ENCODE measurements at places on chromosomes 11 and 22.

- no peak for DNase-seq
Observed at GRCh38 chr11:119520400-119520799, 97.4 kb upstream of the THY1 start.

DNA sequence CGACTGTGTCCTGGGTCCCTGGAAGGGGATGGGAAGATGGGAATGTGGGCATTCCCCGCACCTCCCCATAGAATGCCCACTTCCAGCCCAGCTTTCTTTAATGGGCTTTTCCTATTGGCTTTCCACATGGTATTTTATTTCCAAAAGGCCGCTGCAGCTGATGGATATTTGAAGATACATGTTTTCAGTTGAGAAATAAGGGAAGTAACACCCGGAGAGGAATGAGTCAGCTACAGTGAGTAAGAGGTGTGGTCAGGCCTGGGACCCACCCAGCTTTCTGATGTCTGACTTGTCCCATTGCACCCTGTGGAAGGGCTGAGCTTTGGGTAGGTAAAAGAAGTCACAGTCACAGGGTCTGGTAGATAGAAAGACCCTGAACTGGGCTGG lies 476.9 kb downstream of the MIAT start:
- DNase-seq = no peak

GRCh38 chr22:28247667-28248363 lies 328.8 kb upstream of the PITPNB start:
- no peak for DNase-seq

- no peak for DNase-seq
Observed at GRCh38 chr22:50115693-50116092, 25.9 kb downstream of the MOV10L1 start.

- no peak for DNase-seq
Observed at GRCh38 chr22:31870890-31871289, 73.4 kb upstream of the YWHAH start.

DNA sequence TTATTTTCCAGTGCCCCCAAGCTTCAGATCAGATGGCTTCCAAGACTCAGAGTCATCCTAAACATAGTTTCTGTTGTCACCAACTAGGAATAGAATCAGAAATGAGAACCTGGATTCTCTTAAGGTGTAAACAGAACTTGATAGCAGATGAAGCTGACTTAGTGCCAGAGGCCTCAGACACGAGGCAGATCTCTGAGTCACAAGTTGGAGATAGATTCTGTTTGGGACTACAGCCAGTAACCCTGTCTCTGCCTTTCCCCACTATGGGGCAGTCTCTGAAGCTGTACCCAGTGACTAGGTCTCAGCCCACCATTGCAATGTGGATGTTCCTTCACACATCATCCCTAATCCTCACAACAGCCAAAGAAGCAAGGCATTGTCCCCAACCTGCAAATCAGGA lies 25.4 kb downstream of the NEU3 start:
- DNase-seq = no peak

DNA sequence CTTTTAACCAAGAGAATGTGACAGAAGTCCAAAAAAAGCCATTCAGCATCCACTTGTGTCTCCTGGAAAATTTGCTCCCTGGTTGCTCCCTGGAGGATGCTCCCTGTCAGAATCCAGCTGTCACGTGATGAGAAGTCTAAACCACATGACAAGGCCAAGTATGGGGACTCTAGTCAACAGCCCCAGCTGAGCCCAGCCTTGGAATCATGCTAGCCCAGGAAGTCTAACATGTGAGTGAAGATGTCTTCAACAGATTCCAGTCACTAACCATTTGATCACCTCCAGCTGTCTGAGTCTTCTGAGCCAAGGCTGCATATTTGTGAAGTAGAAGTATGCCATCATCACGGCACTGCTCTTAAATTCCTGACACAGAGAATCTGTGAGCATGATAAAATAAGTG lies 4.2 kb downstream of the OR56B4 start:
- DNase-seq = no peak

All from activated CD8-positive, alpha-beta memory T cell treated with anti-CD3 and anti-CD28 coated beads for 4 hours (primary cell).